ENCODE measurements at places on chromosomes 4 and X.

DNA sequence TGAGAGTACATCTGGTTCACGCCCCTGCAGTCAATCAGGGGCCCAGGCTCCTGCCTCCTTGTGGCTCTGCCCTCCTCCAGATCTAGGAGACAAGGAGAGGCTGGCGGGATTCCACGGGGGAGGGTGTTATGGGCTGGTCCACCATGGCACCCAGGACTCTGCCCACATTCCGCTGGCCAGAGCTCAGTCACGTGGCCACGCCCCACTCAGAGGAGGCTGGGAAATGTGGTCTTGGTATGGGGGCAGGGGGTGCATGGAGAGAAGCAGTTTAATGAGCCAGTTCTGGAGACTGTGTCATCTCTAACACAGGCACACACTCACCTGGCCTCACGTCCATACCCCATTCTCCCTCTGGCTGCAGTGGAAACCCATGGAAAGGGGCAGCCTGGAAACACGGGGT, 31.5 kb upstream of the PSAPL1 start:
- DNase-seq: no peak

DNA sequence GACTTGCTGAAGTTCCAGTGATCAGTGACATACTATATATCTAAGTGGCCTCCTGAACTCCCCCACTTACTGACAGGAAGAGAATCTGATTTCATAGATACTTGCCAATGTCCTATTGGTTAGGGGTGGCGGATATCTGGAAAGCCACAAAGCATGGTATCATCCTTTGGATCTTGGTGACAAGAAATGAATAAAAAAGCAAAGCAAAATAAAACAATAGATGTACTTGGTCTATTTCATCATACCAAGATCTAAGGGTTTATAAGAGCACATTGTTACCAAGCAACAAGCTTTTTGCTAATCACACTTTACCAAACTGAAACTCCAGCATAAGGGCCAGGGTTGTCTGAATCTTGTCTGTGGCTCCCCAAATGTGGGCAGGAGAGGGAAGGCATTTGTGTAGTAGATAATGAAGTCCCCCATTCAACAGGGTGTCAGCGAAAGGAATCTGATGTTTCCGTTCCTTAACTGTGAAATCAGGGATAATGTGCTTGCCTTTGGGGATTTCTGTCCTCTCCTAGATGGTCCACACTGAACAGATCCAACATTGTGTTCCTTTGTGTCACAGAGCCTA, 125.0 kb upstream of the SMIM10 start:
- DNase-seq: no peak

GRCh38 chr4:122555216-122555615, 65.7 kb downstream of the IL21 start:
- no peak for DNase-seq

DNA sequence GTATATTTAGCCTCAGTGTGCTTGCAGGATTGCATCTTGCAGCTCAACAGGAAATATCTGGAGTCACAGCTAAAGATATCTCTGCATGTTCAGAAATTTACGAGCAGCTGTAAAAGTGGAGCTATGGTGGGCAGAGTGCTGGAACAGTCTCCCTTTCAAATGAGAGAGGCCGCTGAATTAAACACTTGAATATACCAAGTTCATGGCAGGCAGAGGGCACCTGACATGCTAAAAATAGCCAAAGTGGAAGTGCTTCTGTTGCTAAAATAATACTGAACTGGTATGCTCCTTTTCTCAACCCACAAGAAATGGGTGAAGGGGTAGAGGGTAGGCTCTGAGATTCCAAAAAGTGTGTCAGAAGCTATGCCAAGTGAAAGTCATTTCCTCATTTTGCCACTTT, 98.1 kb downstream of the MGST2 start:
- no peak for DNase-seq

- no peak for DNase-seq
Measured at GRCh38 chr4:95506264-95506663, 42.5 kb downstream of the UNC5C start.

DNA sequence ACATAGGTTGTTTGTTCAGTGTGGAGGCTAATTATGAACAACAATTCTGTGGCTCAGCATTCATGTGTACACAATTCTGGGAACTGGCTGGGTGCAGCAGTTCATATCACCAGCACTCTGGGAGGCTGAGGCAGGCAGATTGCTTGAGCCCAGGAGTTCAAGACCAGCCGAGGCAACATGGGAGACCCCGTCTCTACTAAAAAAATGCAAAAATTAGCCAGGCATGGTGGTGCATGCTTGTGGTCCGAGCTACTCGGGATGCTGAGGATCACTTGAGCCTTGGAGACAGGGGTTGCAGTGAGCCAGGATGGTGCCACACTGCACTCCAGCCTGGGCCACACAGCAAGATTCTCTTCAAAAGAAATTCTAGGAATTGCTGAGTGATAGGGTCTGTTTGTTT, 4.5 kb upstream of the PPP2R2C start:
- no peak for DNase-seq

GRCh38 chr4:53023677-53024299, 161.7 kb downstream of the RASL11B start:
- no peak for DNase-seq

DNA sequence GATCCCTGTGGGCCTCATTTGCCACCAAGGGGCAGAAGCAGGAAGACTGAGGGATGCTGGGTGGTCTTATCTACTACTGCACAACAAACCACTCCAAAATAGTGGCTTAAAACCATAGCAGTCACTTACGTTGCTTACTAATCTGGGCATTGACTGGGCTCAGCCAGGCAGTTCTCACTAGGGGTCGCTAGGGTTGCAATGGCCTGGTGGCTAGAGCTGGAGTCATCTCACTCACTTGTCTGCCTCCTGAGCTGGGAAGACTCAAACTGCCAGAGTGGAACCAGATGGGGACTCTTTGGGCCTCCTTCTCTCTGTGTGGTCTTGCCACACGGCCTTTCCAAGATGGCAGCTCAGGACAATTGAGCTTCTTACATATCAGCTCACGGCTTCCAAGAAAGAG, 216.3 kb upstream of the BCOR start:
- no peak for DNase-seq

DNA sequence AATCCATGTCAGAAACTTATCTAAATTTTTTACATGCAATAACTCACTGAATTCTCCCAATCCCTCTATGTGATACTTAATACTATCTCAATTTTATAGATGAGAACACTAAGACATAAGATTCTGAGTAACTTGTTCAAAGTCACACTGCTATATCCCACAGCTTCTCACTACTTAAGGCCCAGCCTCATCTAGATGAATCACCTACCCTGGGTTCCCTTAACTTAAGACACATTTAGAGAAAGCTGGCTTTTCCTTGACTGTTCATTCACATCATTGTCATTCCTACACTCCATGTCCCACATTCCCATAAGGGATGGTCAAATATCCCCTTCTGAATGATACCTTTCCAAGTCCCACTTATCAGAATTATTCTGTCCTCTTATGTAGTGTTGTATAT, 21.0 kb downstream of the TNIP3 start:
- no peak for DNase-seq

GRCh38 chr4:112075129-112075753, 70.0 kb upstream of the FAM241A start:
- no peak for DNase-seq

DNA sequence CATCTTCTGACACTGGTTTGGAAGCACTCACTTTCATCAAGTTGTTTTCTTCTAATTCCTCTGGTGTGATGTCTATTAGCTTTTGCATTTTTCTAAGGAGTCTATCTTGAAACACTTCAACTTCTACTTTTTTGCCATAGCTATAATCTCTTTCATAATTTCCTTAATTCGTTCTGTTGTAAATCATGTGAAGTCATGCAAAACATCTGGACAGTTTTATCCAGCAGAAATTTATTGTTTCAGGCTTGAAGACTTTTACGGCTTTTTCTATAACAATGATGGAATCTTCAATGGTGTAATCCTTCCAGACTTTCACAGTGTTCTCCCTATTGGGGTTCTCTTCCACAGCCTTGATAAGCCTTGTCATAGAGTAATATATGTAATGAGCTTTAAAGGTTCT, 74.9 kb upstream of the PABPC4L start:
- DNase-seq: no peak

DNA sequence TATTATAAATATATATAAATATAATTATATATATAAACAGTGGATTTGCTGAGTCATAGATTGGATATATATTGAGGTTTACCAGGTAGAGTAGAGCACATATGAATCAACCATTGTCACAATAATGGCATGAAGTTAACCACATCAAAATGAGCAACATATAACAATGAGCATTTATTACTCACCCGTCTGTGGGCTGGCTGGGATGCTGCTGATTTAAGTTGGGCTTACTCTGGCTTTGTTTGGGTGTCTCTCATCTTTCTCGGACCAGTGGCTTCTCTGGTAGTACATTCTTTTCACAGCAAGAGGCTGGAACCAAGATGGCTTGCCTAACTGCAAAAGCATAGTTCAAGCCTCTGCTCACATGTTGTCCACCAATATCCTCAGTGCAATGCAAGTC, 111.7 kb upstream of the TAPT1 start:
- DNase-seq: no peak

DNA sequence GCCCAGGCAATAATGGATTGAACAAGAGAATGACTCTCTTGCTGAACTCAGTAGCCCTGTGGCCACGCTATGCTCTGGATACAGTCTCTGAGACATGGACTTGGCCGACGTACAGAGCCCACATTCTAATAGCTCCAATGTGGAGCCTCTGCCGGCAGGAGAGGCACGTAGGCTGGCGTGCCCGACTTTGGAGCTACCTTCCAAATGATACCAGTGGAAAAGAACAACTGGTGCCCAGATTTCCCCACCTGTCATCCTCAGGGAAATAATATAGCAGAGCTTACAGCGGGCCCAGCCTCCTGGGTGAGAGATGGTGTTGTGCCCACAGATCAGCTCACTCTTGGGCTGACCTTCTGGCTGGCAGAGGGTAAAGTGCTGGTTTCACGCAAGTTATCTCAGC, 10.6 kb downstream of the NDP start:
- DNase-seq: no peak

GRCh38 chrX:47586043-47586787, 4.0 kb downstream of the TIMP1 start:
- no peak for DNase-seq

- no peak for DNase-seq
Measured at GRCh38 chr4:115906428-115906827, 793.0 kb upstream of the NDST4 start.

- DNase-seq: no peak
Measured at GRCh38 chr4:58564695-58565475, 1454.7 kb upstream of the IGFBP7 start.

DNA sequence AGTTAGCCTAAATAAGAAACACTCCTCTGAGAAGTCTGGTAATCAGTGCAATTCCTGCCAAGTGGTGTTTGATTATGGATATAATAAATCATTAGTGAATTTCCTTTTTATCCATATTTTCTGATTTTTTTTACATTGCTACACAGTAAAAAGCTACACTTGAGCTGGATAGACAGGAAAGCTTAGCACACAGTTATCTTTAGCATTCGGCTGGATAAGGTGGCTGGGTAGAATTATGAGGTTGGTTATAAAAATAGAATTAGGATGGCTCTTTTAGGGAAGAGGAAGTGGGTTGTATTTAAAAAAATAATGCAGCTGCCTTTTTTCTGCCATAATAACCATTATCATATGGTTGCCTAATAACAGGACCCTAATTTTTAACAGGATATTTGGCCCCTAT, 460.6 kb downstream of the NAF1 start:
- DNase-seq: no peak

GRCh38 chrX:102727761-102728160, 7.2 kb downstream of the GPRASP3 start:
- no peak for DNase-seq

- DNase-seq: no peak
Measured at GRCh38 chr4:73447671-73448070, 11.7 kb downstream of the AFP start.

GRCh38 chr4:2652415-2653160, 103.5 kb downstream of the TNIP2 start:
- DNase-seq: no peak

DNA sequence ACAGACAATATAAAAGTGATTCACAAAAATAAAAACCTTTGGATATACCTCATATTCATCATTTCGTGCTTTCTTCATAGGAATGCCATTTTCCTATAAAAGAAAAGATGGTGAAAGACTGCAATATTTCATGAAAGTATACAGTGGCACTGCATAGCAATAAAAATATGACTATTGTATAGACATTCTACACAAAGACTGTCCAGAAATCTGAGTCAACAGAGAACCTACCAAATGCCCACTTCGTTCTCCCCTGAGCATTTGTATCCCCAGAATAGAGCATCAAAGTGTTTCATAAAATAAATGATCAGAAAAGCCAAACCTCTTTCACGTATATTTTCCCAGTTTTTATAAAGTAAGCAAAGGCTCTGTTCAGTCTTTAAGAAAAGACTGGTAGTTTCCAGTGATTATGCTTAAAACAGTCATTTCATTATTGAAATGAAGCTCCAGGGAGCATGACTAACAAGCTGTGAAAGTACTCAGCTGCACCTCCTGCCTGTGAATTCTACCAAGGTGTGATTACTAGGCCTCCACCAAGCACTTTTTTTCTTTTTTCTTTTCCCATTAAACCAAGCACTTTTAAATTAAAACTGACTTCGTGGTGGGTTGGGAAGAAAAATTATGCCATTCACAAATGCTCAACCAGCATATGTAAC, 20.2 kb downstream of the PPA2 start:
- no peak for DNase-seq

GRCh38 chr4:4776335-4776734, 83.1 kb upstream of the MSX1 start:
- no peak for DNase-seq

GRCh38 chr4:77194366-77194765, 37.4 kb downstream of the CCNG2 start:
- DNase-seq: no peak

GRCh38 chr4:77120886-77121508, 36.0 kb upstream of the CCNG2 start:
- DNase-seq: no peak

DNA sequence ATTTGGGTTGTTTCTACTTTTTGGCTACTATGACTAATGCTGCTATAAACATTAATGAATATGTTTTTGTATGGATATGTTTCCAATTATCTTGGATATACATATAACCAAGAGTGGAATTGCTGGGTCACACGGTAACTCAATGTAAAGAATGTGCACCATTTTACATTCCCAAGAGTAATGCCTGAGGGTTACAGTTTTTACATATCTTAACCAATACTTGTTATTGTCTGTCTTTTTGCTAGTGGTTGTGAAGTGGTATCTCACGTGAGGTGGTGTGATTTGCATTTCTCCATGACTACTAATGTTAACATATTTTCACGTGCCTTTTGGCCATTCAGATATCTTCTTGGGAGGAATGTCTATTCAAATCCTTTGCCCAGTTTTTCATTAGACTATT, 200.3 kb upstream of the MAB21L2 start:
- no peak for DNase-seq

GRCh38 chr4:112898357-112899141, 150.9 kb upstream of the ANK2 start:
- DNase-seq: no peak

GRCh38 chr4:95606739-95607138, 58.0 kb upstream of the UNC5C start:
- DNase-seq: no peak

- no peak for DNase-seq
Measured at GRCh38 chrX:20322887-20323286, 56.2 kb upstream of the RPS6KA3 start.

GRCh38 chrX:130173190-130173895, 1.6 kb downstream of the RAB33A start:
- no peak for DNase-seq

GRCh38 chr4:12884846-12885796, 599.0 kb downstream of the RAB28 start:
- DNase-seq: no peak

- no peak for DNase-seq
Measured at GRCh38 chr4:156558373-156559025, 413.1 kb downstream of the PDGFC start.

- DNase-seq: no peak
Measured at GRCh38 chrX:13638021-13638420, 14.9 kb upstream of the TCEANC start.
